Islet precursor cell (in vitro differentiated cells): ENCODE measurements at places on chromosomes 2 and 18.

DNA sequence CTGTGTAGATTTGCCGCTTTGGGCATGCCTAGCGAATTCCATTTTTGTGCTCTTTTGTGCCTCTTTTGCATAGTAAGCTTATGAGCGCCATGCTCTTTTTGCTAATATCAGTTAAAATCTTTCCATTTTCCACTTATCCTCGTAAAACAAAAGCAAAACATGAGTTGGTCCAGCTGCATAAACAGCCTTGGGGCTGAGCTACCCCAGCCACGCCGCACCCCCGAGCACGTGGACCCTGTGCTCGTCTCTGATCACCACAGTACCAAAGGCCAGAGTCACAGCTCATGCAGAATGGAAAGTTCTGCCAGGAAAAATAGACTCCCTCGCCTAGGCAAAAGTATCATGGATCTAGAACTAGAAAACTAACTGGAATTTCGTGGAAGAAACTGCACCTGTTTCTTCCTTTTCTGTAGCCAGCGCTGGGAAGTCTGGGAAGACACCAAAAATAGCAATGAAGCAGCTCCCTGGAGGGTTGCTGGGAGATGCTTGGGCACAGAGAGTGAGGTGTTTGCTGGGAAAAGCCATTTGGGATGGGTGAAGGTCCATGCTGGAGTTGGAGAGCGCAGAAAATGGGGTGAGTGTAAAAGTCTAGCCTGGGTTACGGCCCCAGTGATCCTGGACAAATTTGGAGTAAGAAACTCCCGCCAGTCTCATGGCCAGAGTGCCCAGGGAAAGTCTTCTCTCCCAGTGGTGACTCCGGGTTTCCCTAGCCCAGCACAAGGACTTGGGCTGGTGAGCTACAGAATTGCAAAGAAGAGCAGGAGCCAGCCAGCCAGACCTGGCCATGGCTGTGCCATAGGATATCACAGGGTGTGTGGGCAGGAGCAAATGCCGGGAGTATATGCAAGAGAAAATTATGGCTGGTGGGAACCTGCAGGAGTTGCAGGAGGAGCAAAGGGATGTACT lies 218.4 kb downstream of the GBX2 start:
- DNase-seq: no peak

DNA sequence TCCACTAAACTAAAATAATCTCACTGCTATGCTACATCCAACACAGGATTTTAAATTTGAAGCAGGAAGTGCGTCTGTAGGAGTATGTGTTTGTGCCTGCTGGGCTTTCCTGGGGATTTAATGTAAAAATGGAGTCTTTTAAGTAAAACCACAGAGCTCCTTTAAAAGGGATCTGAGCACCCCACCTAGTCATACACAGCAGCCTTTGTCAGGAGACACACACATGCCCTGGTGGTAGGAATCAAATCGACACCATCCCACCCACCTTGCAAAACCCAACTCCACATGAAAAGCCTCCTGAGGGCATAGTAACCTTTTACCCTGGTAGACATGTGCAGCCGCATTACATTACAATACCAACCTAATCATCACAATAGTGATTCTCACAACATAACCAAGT lies 29.1 kb downstream of the UXS1 start:
- peak; percentile 69 for DNase-seq

- no peak for DNase-seq
These were observed 124.6 kb downstream of the ZNF407 start for GRCh38 chr18:74722237-74722636.

DNA sequence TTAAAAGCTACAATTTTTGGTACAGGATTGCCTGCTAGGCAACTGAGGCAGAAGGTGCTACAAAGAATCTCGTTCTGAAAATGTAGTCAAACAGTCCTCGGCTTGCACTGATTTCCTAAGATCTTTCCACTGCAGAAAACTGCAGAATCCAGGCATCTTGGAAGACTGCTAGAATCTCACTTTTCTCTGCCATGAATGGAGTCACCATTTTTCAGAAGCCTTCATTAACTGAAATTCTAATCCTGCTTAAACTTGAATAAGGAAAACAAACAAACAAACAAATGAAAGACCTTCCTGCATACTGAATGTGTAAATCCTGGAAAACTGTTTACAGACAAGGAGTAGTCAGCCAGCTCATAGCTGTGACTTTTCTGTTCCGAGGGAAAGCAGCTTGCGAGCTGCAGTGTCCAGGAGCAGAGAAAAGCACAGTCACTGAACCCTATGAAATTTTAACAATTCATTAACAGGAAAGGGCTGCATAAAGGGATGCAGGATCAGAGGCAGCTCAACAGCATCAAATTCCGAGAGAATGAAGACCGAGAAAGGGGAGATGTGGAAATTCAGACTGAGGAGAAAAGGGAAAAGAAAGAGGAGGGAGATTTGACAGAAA lies 210.5 kb upstream of the PIK3C3 start:
- DNase-seq: no peak

- no peak for DNase-seq
These were observed 1604.4 kb upstream of the ACVR2A start for GRCh38 chr2:146240391-146240790.

GRCh38 chr2:28401411-28401810 lies 8.8 kb downstream of the FOSL2 start:
- DNase-seq: no peak

GRCh38 chr2:236562434-236562833 lies 7.2 kb upstream of the ACKR3 start:
- DNase-seq: no peak

DNA sequence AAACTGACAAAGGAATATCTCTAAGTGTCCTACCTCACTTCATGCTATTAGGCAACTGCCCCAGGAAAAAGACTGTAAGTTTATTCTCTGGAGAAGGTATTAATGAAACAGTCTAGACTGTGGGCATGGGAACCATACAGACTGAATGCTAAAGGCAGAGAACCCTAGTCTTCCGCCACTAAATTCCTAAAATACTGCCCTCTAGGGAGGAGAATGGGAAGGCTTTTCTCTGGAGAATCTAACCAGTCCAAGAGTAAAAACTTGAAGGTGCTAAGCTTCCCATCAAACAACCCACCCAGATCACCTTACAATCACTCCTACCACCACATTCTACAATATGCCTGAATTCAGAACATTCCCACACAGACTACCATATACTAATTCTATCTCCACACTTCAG lies 3.4 kb downstream of the SRBD1 start:
- peak; percentile 53 for DNase-seq

DNA sequence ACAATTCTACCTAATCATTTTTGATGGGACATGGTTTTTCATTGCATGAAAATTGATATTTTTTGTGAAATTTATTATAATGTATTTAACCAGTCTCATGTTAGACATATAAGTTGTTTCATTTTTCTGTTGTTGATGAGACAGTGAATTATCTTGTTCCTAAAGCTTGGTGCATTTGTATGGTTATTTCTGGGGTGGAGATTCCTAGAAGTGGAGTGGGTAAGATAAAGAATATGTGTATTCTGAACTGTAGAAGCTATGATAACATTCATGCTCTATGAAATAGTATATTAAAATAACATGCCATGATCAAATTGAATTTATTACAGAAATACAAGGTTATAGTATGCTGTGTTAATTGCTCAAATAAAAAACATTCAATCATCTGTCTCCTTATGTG lies 69.2 kb downstream of the BOLA3 start:
- DNase-seq: no peak

GRCh38 chr18:3691705-3692104 lies 241.7 kb downstream of the TGIF1 start:
- no peak for DNase-seq

- DNase-seq: no peak
These were observed 292.9 kb upstream of the CCDC68 start for GRCh38 chr18:55252053-55252675.

GRCh38 chr2:72159211-72159993 lies 11.7 kb upstream of the CYP26B1 start:
- no peak for DNase-seq

DNA sequence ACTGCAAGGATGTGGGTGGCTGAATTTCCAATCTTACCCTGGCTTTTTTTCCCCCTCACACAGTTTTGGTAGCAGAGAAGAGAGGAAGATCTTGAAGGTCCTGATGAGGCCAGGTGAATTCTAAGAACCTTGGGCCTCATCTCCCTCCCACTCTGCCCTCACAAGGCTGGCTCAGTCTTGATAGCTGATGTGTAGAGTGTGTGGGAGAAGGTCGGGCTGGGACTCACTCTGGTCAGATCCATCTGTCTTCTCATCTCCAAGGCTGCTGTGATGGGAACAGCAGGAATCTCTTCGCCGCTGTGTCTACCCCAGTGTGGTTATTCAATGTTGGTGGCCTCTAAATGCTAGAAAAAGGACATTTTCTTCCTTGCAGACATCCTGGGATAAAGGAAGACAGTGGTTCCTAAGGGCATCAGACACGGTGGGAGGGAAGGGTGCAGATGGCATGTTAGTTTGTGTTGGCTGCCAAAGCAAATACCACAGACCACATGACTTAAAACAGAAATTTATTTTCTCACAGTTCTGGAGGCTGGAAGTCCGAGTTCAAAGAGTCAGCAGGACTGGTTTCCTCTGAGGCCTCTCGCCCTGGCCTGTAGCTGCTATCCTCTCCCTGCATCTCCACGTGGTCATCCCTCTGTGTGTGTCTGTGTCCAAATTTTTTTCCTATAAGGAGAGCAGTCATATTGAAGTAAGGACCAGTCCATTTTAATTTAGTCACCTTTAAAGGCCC lies 37.6 kb upstream of the MGAT4A start:
- DNase-seq: no peak

DNA sequence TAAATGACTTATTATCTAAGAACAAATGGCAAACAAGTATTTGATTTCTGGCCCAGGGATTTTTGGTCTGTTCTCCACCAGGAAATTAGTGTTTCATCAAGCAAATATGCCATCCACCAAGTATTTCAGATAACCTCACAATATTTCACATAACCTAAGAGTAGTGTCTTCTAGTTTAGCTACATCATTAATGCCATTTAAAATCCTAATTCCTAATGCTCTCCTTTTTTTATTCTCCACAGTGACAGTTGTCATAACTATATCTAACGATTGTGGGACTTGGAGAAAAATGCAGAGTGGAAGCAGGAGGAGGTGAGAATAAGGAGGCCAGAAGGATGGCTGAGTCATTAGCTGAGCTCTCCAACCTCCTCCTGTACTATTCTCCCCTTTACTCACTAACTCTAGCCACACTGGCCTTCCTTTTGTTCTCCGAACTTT lies 58.5 kb upstream of the CTLA4 start:
- DNase-seq: no peak

DNA sequence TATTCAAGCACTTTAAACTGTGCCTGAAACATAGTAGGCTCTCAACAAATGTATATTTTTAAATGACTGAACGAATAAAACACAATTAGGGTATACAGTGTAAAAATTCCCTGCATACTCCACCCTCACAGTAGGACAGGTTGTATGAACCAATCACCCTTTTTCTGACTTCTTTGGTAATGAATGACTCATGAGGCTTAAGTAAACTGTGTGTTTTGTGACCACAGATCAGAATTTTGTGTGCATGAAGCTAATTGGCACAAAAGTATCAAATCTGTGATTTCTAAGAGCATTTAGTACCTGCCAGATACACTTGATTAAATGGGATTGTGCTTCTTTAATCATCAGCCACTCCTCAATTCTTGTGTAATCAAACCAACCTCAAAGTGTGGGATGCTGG lies 109.9 kb upstream of the MAP4K3 start:
- DNase-seq: no peak

GRCh38 chr2:83991992-83992391 lies 467.1 kb downstream of the SUCLG1 start:
- DNase-seq: peak; percentile 69

GRCh38 chr2:100891906-100892642 lies 72.1 kb downstream of the NPAS2 start:
- no peak for DNase-seq

GRCh38 chr2:98702858-98703620 lies 27.9 kb downstream of the MGAT4A start:
- no peak for DNase-seq

GRCh38 chr2:201246280-201246679 lies 14.1 kb upstream of the CASP8 start:
- no peak for DNase-seq

DNA sequence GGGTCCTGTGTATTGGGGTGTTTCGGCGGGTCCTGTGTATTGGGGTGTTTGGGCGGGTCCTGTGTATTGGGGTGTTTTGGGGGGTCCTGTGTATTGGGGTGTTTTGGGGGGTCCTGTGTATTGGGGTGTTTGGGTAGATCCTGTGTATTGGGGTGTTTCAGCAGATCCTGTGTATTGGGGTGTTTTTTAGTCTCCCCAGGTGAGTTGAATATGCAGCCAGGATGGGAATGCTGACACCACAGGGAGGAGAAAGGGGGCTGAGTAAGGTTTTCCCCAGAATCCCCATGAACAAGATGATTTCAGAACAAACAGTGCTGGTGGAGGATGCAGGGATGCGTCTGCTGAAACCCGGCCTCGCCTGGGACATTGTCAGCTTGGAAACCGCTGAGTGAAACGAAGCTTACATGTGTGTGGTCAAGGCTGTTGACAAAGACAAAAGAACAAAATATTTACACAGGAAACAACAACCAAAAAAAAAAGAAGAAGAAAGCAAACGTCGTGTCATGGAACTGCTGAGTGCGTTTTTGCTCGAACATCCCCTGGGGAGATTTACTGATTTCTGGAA lies 88.5 kb upstream of the ODC1 start:
- DNase-seq: peak; percentile 68

DNA sequence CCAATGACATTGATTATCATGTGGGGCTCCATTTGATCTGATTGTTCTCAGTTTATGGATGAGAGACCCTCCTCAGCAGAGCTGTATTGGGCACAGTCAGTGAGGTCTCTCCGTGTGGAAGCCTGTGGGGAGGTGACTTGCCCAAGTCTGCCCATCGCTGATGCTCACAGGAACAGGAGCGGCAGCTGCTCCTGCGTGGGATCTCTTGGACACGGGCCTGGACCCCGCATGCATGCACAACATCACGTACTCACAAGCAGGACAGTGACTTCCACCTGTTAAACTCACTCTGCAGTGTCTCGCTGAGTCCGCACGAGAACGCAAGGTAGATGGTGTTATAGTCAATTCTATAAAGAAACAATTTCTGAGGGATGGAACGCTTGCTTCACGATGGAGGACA lies 55.0 kb downstream of the KCNF1 start:
- DNase-seq: no peak
